Stimulated activated CD8-positive, alpha-beta memory T cell treated with anti-CD3 and anti-CD28 coated beads, Interleukin-2, amount 100 ng/mL, for 1 hour (primary cell): ENCODE measurements at places on chromosomes 7 and 10.

GRCh38 chr10:84665883-84666463, 337.6 kb downstream of the CCSER2 start:
- no peak for DNase-seq

- no peak for DNase-seq
These were observed 301.9 kb downstream of the HGF start for GRCh38 chr7:81467964-81468363.

DNA sequence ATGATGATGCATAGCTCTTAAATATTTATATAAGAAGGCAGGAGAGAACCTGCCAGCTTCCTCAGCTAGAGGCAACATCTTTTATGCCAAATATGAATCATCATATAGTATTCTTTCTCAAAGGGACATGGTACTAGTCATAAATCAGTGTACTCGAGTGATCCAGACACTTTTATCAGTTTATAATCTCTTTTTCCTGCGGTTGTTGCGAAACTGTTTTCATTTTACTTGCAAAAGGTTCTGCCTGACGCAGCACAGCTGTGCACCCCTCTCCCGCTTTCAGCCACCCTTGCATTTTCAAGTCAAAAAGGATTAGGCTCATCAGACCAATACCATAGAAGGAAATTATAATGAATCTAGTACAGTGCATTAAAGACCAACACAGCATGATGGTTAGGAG, 332.3 kb upstream of the PRKCQ start:
- DNase-seq, result no peak

GRCh38 chr7:67644151-67644550, 647.5 kb downstream of the TYW1 start:
- DNase-seq, result no peak

DNA sequence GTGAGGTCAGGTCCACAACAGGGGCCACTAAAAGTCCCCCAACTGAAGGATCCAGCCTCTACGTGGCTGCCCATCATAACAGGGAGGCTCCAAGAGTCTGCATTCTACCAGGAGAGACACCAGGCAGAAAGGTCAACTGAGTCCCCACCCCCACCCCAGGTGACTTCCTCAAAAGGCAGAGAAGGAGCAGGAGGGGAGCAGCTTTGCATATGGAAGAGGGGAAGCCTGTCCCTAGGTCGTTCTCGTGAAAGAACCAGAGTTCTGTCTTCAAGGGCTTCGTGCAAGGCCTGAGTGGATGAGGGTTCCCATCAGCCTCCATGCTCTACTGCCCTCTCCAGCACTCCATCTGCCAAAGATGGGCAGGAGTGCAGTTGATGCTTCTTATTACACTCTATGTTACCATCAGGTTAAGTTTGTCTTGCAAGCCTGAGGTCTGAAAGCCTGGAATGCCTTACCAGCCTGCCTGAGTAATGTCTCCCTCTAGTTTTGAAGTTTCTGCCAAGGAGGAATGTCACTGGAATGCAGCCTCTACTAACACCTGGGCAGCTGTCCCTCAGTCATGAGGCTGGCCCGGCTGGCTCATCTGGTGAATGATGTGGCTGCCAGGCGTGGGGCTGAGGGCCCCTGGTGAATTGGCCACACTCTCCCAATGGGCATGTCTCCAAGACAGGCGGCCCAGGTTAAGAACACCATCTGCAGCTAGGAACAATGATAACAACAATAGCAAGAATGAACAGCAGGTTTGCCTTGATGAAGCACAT, 54.3 kb upstream of the SMNDC1 start:
- DNase-seq, result no peak

DNA sequence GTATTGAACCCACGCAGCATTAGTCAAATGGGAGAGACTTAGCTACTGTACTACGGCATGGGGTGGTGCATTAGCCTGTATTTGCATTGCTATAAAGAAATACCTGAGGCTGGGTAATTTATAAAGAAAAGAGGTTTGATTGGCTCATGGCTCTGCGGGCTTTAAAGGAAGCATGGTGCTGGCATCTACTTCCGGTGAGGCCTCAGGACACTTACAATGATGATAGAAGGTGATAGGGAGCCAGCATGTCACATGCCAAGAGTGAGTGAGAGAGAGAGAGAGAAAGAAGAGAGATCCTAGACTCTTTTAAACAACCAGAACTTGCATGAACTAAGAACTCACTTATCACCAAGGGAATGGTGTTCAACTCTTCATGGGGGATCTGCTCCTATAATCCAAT, 27.2 kb upstream of the CREB3L2 start:
- DNase-seq, result no peak

- DNase-seq, result no peak
These were observed 34.2 kb downstream of the BICC1 start for GRCh38 chr10:58546722-58547445.

- DNase-seq, result no peak
These were observed 201.2 kb upstream of the ZMIZ1 start for GRCh38 chr10:78867555-78867939.

GRCh38 chr10:106338486-106338885, 826.0 kb downstream of the SORCS1 start:
- no peak for DNase-seq
